Tongue (tissue), 3 donors: ENCODE measurements at places on chromosomes 2 and 18.
A peak's percentile ranks its signal among the peaks of the same experiment; 100 is the strongest.

GRCh38 chr2:232539298-232540231 lies at the start of gene CHRNG:
CHRNG (plus strand) TSS chr2:232539692; CDS start chr2:232539748, 56 bp downstream.
- peak; percentile 88 for DNase-seq

- no peak for DNase-seq
Observed at GRCh38 chr2:107430596-107431266, 396.0 kb upstream of the RGPD4 start.

- DNase-seq: peak; percentile 14
Observed at GRCh38 chr2:158009399-158009798, 92.3 kb upstream of the UPP2 start.

DNA sequence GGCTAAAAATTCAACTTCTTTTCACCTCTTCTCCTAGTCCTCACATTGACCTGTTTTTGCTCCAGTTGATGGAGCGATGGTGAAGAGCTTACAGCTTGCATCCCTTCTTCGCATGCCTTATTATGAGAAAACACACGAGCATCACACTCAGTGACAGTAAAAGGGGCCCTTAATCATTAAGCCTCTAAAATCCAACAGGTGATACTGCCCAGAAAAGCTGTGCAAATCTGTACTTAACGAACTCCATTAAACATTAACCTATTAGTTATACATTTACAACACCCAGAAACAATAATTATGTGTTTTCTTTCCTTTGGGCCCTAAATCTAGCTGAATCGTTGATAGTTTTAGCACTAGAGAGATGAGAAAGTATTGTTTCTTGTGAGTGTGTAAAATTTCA lies 54.8 kb downstream of the LAMA1 start:
- DNase-seq: no peak

GRCh38 chr18:76791106-76791505 lies 31.3 kb upstream of the ZNF236 start:
- no peak for DNase-seq

DNA sequence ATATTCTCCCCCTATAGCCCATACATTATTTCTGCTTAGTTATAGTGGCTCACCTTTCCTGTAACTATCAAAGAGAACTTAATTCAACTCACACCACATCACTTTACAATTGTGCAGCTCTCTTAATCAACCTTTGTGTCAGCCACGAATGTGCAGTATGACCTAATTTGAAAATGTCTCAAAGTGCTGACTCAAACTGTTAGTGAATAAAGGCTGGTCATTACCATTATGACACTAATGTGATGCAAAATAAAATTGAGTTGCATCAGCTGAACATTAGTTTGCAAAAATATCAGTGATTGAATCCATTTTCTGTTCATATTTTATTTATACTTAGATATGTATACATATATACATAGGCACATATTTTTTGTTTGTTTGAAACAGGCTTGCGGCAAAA lies 251.8 kb downstream of the MEIS1 start:
- DNase-seq: no peak

DNA sequence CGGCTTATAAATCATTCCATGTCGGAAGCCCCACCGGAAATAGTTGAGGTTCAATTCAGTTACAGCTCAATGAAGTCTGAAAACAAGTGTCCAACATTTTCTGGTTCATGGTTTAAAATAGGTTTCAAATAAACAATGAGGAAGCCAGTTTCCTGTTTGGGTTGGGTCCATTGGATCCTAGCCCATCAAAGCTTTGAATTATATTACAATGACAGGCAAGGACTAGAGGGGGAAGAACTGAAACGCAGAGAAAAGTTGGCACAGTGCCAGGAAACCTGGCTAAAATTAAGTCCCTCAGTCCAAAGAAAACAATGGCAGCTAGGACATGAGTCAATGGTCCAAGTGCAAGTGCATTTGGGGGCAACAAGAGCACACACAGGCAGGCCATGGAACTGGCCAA lies 32.0 kb downstream of the SLC14A1 start:
- peak; percentile 60 for DNase-seq

GRCh38 chr2:173596244-173596643 lies 241.6 kb downstream of the CDCA7 start:
- no peak for DNase-seq

- peak; percentile 26 for DNase-seq
Observed at GRCh38 chr2:15112216-15112615, 448.9 kb downstream of the NBAS start.

GRCh38 chr18:62788111-62788510 lies 72.8 kb downstream of the PHLPP1 start:
- DNase-seq: no peak
